ENCODE measurements at places on chromosomes 11 and 22. TPM values are rescaled to one million over a fixed set of nuclear protein-coding genes. Genes with fewer than 3 reads are reported as not detected.

Gene PKDREJ
- total RNA-seq = not detected

GRCh38 chr11:40337118-40337517 lies 1122.3 kb downstream of the LRRC4C start:
- no peak for DNase-seq
- H3K27ac ChIP-seq = no peak overlapping the region
- H3K36me3 ChIP-seq = no peaks in the 10 kb centered on the region
- no peak overlapping the region for H3K4me3 ChIP-seq
- no peaks in the 10 kb centered on the region for H3K4me1 ChIP-seq
- H3K27me3 ChIP-seq = no peaks in the 10 kb centered on the region

DNA sequence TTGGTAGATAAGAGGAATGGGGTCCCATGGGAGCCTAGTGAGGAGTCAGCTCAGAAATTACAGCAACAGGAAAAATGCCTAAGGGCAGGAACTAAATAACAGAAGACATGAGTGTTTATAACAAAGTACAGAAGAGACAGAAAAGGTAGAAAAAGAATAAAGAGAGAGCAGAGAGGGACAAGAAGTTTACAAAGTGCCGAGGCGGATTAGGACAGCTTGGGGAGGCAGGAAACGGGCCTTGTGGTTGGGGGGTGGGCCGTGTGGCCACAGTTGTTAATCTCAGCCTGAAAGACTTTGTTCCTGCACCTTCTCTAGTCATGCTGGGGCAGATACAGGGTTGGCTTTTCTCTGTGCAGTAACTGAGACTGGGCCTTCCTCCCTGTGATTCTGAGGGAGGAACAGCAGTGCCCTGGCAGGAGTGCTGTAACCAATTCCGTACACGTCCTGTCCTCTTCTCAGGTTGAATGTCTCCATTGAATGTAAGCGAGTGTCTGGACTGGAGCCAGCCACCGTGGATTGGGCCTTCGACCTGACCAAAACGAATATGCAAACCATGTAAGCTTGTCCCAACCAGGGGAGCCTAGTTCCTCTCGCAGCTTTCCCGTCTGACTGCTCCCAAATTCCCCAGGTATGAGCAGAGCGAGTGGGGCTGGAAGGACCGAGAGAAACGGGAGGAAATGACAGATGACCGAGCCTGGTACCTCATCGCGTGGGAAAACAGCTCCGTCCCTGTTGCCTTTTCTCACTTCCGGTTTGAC lies 13.2 kb downstream of the NAA40 start:
- H3K27ac ChIP-seq = 0 out of 2 replicates have a peak overlapping the region, but pooled peaks have one; percentile 22
- H3K27me3 ChIP-seq = no peaks in the 10 kb centered on the region
- peaks cover 12% of the 10 kb centered on the region for H3K4me1 ChIP-seq
- no peak for DNase-seq
- H3K36me3 ChIP-seq = peaks cover 38% of the 10 kb centered on the region
- H3K4me3 ChIP-seq = no peak overlapping the region

Gene P4HA3
- not detected for total RNA-seq

Gene CARD10
- total RNA-seq = 30.9 TPM

DNA sequence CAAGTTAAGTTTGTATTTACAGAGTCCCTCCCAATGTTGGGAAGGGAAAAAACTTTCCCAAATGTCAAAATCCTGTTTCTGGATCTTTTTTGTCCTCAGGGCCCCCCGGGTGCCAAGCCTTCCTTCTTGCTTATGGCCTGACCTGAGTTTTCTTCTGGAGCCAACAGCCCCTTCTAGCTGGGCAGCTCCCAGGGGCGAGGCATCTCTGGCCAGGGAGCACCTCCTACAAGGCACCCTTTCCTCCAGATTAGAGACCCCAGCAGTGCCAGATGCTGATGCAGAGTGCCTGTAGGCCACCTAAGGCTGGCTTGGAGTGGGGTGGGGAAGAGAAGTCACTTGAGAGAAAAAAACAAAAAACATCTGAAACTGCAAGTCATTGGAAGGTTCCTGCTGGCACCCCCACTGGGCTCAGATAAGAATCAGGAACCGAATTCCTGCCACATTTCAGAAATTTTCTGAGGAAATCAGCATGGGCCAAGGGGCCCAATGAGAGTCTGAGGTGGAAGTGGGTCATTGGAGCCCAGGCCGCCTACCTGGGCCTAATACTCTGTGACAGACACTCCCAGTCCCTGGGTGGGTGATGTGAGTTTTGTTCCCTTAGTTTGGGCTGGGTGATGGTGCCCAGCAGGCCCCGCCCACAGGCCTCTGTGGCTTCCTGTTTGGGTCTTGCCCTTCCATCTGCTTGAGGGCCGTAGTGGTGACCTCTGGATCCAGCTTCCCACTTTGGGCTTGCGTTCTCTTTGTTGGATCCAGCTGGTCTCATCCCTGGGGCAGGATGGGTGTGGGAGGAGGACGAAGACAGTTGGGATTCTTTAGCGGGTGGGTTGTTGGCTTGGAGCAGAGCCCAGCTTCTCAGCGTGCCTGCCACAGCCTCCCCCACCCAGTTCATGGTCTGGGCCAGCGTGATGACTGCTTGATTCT lies 40.6 kb downstream of the PARVA start:
- H3K27ac ChIP-seq = no peak overlapping the region
- DNase-seq = no peak
- peaks cover 5% of the 10 kb centered on the region for H3K4me1 ChIP-seq
- no peaks in the 10 kb centered on the region for H3K36me3 ChIP-seq
- no peaks in the 10 kb centered on the region for H3K27me3 ChIP-seq

DNA sequence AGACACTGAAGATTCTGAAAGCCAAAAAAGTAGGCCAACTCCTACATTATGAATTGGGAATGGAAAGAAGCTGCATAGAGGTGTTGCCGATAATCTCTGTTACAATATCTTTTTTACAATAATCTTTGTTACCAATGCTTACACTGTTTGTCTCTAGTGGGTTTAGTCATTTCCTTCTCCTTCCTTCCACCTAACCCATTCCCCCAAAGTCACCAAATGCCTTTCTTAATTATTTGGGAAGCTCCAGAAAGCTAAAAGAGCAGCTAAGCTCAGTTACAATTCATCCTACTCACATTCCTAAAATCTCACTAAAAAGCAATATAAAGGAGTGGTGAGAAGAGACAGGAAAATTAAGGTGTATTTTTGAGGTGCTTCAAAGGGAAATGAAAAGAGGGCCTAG lies 313.7 kb downstream of the SWAP70 start:
- no peak overlapping the region for H3K27ac ChIP-seq
- H3K4me1 ChIP-seq = no peaks in the 10 kb centered on the region
- H3K27me3 ChIP-seq = no peaks in the 10 kb centered on the region
- no peak overlapping the region for H3K4me3 ChIP-seq
- H3K36me3 ChIP-seq = peaks cover 10% of the 10 kb centered on the region

- H3K4me1 ChIP-seq = peaks cover 14% of the 10 kb centered on the region
- DNase-seq = no peak
- no peaks in the 10 kb centered on the region for H3K27me3 ChIP-seq
- H3K27ac ChIP-seq = no peak overlapping the region
- no peaks in the 10 kb centered on the region for H3K36me3 ChIP-seq
These were observed 143.3 kb downstream of the FBXO7 start for GRCh38 chr22:32617903-32618302.

- H3K36me3 ChIP-seq = no peaks in the 10 kb centered on the region
- no peak overlapping the region for H3K27ac ChIP-seq
These were observed 35.3 kb upstream of the GNB1L start for GRCh38 chr22:19889951-19890350.

DNA sequence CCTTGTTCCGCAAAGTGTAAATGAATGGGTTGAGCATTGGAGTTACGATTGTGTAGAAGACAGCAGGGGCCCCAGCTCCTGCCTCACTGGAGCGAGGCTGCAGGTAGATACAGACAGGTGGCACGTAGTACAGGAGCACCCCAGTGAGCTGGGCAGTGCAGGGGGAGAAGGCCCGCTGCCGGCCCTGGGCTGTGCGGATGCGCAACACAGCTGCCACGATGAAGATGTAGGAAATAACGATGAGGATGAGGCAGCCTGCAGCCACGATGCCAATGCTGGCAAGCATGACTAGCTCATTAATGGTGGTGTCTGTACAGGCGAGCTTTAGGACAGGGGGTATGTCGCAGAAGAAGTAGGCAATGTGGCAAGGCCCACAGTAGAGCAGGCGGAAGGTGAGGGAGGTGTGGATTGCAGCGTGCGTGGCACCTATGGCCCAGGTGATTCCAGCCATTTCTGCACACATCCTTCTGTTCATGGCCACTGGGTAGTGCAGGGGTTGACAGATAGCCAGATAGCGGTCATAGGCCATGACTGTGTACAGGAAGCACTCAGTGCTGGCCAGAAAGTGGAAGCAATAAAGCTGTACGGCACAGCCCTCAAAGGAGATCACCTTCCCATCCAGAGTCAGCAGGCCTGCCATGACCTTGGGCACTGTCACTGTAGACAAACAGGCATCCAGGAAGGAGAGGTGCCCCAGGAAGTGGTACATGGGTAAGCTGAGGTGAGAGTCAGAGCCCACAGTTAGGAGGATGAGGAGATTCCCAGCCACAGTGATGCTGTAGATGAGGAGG lies 616 bp downstream of the OR10S1 start:
- DNase-seq = no peak
- H3K27me3 ChIP-seq = no peaks in the 10 kb centered on the region
- no peak overlapping the region for H3K27ac ChIP-seq
- no peak overlapping the region for H3K4me3 ChIP-seq
- no peaks in the 10 kb centered on the region for H3K4me1 ChIP-seq
- no peaks in the 10 kb centered on the region for H3K36me3 ChIP-seq

DNA sequence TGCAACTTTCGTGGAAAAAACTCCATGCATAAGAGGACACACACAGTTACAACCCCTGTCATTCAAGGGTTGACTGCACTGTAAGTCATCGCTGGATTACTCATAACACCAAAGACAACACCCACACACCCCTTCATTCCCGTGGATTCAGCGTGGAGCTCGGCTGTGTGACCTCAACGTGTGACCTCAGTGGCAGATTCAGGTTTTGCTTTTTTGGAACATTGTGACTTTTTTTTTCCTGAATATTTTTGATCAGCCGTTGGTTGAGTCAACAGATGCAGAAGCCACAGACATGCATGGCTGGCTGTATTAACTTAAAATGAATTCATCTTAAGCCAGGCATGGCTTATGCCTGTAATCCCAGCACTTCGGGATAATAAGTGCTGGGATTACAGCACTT lies 19.7 kb upstream of the MUC5AC start:
- no peaks in the 10 kb centered on the region for H3K36me3 ChIP-seq
- H3K4me3 ChIP-seq = no peak overlapping the region
- H3K27me3 ChIP-seq = no peaks in the 10 kb centered on the region
- no peak for DNase-seq

Gene FOSL1
- 1.9 TPM for total RNA-seq

- no peaks in the 10 kb centered on the region for H3K36me3 ChIP-seq
- no peaks in the 10 kb centered on the region for H3K4me1 ChIP-seq
- no peak for DNase-seq
- H3K27me3 ChIP-seq = peaks cover 29% of the 10 kb centered on the region
These were observed 97.1 kb upstream of the RAG2 start for GRCh38 chr11:36695111-36695510.

- H3K27me3 ChIP-seq = no peaks in the 10 kb centered on the region
- no peak overlapping the region for H3K4me3 ChIP-seq
- no peak for DNase-seq
- no peaks in the 10 kb centered on the region for H3K36me3 ChIP-seq
- no peak overlapping the region for H3K27ac ChIP-seq
- H3K4me1 ChIP-seq = no peaks in the 10 kb centered on the region
These were observed 2.6 kb upstream of the ETS1 start for GRCh38 chr11:128589998-128590397.
